ENCODE measurements at places on chromosomes 7 and 10. TPM values are rescaled to one million over a fixed set of nuclear protein-coding genes. Genes with fewer than 3 reads are reported as not detected.

- no peaks in the 10 kb centered on the region for H3K36me3 ChIP-seq
- DNase-seq, result no peak
- H3K4me1 ChIP-seq, result no peaks in the 10 kb centered on the region
These were observed 299.8 kb downstream of the HGF start for GRCh38 chr7:81469869-81470723.

- H3K27ac ChIP-seq, result no peak overlapping the region
- no peaks in the 10 kb centered on the region for H3K36me3 ChIP-seq
- H3K27me3 ChIP-seq, result peaks cover 3% of the 10 kb centered on the region
- no peak for DNase-seq
These were observed 8.5 kb upstream of the BPGM start for GRCh38 chr7:134637934-134638719.

- H3K27me3 ChIP-seq, result no peaks in the 10 kb centered on the region
- H3K4me1 ChIP-seq, result no peaks in the 10 kb centered on the region
- no peak overlapping the region for H3K27ac ChIP-seq
- DNase-seq, result no peak
- no peak overlapping the region for H3K4me3 ChIP-seq
- no peaks in the 10 kb centered on the region for H3K36me3 ChIP-seq
These were observed 257.9 kb downstream of the AHR start for GRCh38 chr7:17556247-17556956.

Gene CPA2
- total RNA-seq, result not detected

Gene CRPPA
- 0.87 TPM for total RNA-seq

Gene TMEM236
- total RNA-seq, result 0.27 TPM

DNA sequence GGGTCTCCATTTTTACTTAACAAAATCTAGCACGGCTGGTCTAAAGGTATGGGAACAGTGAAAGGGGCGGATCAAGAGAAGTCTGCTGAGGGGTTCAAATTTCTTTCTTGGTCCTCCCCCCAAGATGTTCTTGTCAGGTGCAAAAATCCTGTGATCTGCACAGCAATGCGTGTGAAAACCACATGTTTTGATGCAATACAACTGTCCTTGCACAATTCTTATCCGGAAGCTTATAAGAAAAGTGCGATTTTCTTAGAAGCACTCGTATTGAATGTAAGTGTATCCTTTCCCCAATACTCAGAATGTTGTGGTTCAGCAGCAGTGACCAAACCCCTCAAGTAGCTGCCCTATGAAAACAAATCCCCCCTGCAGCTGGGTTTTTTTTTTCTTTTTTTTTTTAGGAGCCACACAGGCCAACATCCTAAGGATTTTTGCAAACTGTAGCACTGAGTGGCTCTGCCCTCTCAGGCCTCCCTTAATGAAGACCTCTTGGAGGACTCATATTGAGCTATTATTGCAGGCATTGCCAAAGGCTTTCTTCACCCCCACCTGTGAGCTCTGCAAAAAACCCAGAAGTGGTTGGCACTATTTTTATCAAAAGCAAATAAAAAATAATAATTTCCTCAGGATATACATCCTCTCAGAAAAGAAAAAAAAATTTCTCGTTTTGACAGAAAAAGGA is 151.9 kb upstream of the ITGB1 start:
- DNase-seq, result no peak
- H3K27me3 ChIP-seq, result no peaks in the 10 kb centered on the region
- H3K27ac ChIP-seq, result no peak overlapping the region
- peaks cover 56% of the 10 kb centered on the region for H3K4me1 ChIP-seq
- H3K36me3 ChIP-seq, result no peaks in the 10 kb centered on the region

Gene C7orf57
- total RNA-seq, result not detected

Gene KCTD7
- total RNA-seq, result 44.4 TPM

GRCh38 chr7:80858141-80858903 is 60.5 kb downstream of the SEMA3C start:
- no peaks in the 10 kb centered on the region for H3K27me3 ChIP-seq
- H3K27ac ChIP-seq, result no peak overlapping the region
- DNase-seq, result no peak
- H3K4me1 ChIP-seq, result no peaks in the 10 kb centered on the region
- H3K4me3 ChIP-seq, result no peak overlapping the region

Gene C10orf105
- not detected for total RNA-seq

DNA sequence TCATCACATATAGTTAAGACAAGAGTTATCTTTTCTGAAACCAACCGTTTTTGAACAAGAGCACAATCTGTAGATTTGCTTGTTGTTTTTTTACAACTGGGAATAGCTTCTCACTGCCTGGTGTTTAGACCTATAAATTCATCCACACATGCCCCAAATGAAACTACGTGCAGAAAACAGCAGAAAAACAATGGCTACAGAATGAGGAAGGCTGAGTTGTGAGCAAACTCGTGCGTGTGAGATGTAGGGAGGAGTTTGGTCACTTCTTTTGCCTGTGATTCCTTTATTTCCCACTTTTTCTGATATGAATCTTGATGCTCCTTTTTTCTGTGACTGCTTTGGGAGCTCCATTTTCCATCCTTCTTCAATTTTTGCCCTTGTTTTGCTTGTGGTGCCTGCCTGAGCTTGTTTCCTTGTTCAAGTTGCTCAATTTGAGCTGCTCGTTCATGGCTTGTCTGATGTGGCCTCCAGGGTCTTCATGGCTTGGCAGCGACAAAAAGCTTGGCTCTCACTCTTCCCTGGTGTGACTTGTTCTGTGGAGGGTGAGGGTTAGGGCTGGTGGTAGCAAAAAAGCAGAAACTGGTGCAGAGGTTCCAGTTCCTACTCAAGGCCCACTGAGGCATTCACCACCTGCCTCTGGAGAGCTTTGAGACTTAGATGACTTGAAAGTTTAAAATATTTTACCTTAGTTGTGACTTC is 76.9 kb downstream of the ZNF365 start:
- H3K4me3 ChIP-seq, result no peak overlapping the region
- H3K27me3 ChIP-seq, result no peaks in the 10 kb centered on the region
- peaks cover 19% of the 10 kb centered on the region for H3K4me1 ChIP-seq
- DNase-seq, result peak; percentile 41
- peak overlapping the region; percentile 63 for H3K27ac ChIP-seq
